CMK (cell line): ENCODE measurements at places on chromosomes 1 and 21.
A peak's percentile ranks its signal among the peaks of the same experiment; 100 is the strongest.

GRCh38 chr21:41211060-41211805 is 43.3 kb downstream of the BACE2 start:
- DNase-seq: no peak

DNA sequence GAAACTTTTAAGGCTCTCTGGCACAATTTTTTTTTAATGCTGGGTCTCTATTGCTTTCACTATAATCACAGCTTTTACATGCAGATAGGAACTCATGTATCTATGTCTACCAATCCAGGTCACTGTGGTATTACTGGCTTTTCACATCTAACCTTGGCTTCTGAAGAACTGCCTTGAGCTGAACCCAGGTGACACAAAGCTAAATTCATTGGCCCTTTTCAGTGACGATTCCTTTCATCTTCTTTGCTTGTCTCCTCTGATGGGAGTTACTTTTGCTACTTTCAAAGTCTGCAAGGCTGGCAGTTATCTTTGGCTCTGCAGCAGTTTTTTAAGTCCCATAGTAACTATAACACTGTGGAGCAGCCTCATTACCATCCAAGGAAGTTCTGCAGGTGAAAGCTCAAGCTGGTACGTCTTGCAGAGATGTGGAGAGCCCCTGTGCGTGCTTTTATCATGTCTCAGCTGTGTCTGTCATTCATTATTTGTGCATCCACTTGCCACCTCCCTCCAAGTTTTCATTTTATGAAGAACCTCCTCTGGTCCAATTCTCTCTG is 364.3 kb downstream of the VAV3 start:
- DNase-seq: no peak

DNA sequence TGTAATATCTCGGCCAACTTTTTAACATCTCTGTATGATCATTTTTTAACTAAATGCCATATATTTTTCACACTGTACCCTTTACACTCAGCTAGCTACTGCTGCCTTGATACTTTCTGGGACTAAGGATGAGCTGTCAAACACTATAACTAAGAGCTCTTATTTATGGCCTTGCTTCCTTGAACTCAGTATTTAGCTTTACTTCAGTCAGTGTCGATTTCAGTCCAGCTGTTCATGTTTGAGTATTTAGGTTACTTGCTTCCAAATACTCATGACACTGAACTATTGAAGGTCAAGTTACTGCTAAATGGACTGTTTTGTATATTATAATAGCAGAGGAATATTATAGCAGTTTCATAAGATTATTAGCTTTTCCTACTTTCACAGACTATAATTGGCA is 25.9 kb upstream of the USP25 start:
- no peak for DNase-seq

- DNase-seq: no peak
Measured at GRCh38 chr1:100869996-100870395, 24.6 kb downstream of the EXTL2 start.

GRCh38 chr1:97204468-97204867 is 482.9 kb downstream of the PTBP2 start:
- DNase-seq: no peak

GRCh38 chr21:37063433-37063832 is 9.4 kb downstream of the PIGP start:
- DNase-seq: no peak

- no peak for DNase-seq
Measured at GRCh38 chr21:43812139-43812821, 22.9 kb downstream of the RRP1 start.

GRCh38 chr1:99098589-99098988 is 93.9 kb upstream of the PLPPR5 start:
- DNase-seq: no peak

DNA sequence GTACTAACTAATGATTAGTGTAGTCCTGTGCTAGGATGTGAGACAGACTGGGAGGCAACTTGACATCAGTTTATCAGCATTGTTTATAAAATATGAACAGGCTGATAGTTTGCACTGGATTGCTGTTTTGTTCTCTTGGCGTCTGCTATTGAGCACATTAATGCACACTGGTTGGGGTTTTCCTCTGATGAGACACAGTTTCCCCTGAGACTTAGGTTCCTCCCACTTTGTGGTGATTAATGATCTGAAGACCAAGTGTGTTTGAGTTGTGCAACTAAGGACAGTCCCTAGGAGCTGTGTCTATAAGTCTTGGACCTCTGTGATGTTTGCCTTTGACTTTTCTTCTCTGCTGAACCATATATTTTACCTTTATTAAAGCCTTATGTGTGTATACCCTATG is 1015.4 kb downstream of the AMY1C start:
- DNase-seq: no peak

- no peak for DNase-seq
Measured at GRCh38 chr1:203666609-203667008, 40.0 kb downstream of the ATP2B4 start.

DNA sequence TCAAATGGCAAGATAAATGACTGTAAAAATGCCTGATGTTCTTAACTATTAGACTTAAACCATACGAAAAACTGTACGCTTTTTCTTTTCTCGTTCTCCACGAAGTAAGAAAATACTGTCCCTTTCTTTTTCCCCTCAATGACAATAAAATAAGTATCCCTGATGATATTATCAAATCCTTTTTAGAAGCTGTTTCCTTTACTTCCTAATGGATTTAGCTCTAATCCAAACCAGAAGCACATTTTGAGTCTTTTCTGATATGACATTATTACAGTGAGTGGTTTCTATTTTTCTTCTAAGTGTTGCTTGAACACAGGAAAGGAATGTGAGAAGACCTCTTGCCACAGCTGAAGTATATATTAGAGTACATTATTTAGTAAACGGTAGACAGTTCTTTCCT is 32.4 kb downstream of the DNM3 start:
- no peak for DNase-seq

- no peak for DNase-seq
Measured at GRCh38 chr1:33098371-33098770, 17.4 kb downstream of the AZIN2 start.

- DNase-seq: peak; percentile 63
Measured at GRCh38 chr1:205229916-205230700, 2.4 kb downstream of the TMCC2 start.

GRCh38 chr1:30908316-30908695 is 252 bp downstream of the SDC3 start:
- no peak for DNase-seq

- no peak for DNase-seq
Measured at GRCh38 chr1:200022239-200022804, 5.2 kb upstream of the NR5A2 start.

- no peak for DNase-seq
Measured at GRCh38 chr1:10155087-10155712, 55.2 kb upstream of the KIF1B start.

GRCh38 chr21:14737922-14738321 is 191.8 kb upstream of the SAMSN1 start:
- DNase-seq: peak; percentile 75

DNA sequence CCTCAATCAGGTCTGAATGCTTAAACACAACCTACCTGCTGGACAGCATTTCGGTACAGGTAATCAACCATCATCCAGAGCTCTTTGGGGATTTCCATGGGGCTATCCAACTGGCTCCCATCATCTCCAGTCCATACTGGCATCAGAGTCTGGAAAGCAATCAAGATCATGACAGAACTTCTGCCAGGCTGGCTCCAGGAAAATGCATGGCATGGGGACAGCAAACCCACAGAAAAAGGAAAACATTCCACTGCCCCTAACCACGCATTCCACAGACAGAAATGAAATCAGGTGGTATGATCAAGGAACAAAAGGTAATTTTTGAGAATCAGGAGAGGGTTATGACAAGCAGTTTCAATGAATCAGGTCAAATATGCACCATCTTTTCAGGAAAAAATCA is 9.1 kb upstream of the MTF1 start:
- DNase-seq: no peak

GRCh38 chr1:228058949-228059633 is 23.4 kb upstream of the ARF1 start:
- no peak for DNase-seq

- DNase-seq: no peak
Measured at GRCh38 chr1:245480393-245481120, 325.8 kb downstream of the KIF26B start.

DNA sequence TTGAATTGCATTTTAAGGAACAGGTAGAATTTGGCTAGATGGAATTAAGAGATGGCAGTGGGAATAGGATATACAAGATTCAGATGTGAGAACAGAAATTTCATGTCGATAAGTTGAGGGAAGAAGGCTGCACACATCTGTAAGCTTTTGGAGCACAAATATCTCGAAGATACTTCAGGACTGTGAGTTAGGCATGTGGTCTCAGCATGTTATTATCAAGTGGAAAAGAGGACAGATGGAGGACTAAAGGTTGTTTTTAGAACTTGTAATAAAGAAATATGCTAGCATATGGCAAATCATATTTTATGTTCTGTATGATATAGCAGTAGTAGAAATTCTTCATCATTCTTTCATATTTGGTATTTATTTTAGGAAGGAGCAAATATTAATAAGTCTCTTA is 61.5 kb downstream of the KIF1B start:
- DNase-seq: no peak

- no peak for DNase-seq
Measured at GRCh38 chr1:19220080-19220846, 10.2 kb upstream of the UBR4 start.

DNA sequence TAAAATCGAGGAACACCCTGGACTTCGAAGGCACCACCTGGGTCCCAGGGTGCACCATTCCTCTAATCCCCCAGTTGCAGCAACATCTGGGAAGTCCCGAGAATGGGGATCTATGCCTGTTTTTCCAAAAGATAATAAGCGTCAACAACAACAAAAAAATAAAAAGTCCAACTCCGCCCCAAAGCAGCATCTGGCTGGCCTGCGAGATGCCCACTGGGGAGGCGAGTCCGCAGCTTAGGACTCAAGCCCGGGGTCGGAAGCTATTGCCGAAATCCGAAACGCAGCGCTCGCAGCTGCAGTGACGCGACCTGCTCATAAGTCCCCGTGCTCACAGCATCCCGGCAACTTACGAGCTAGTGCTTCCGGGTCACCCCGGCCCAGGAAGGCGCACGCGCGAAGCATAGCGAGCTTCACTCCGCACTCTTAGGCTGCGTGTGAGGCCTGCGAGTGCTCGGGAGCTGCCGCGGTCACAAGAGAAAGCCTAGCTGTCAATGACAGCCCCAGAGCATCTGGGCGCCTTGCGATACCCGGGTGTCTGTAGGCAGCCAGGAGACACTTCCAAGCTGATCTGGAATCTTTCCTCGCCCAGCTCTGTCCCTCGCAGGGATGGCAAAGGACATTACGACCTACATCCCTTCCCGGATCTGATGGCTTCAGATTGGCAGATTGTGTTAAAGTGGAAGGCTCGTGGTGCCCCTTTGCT is 9.9 kb upstream of the LTN1 start:
- peak; percentile 99 for DNase-seq

DNA sequence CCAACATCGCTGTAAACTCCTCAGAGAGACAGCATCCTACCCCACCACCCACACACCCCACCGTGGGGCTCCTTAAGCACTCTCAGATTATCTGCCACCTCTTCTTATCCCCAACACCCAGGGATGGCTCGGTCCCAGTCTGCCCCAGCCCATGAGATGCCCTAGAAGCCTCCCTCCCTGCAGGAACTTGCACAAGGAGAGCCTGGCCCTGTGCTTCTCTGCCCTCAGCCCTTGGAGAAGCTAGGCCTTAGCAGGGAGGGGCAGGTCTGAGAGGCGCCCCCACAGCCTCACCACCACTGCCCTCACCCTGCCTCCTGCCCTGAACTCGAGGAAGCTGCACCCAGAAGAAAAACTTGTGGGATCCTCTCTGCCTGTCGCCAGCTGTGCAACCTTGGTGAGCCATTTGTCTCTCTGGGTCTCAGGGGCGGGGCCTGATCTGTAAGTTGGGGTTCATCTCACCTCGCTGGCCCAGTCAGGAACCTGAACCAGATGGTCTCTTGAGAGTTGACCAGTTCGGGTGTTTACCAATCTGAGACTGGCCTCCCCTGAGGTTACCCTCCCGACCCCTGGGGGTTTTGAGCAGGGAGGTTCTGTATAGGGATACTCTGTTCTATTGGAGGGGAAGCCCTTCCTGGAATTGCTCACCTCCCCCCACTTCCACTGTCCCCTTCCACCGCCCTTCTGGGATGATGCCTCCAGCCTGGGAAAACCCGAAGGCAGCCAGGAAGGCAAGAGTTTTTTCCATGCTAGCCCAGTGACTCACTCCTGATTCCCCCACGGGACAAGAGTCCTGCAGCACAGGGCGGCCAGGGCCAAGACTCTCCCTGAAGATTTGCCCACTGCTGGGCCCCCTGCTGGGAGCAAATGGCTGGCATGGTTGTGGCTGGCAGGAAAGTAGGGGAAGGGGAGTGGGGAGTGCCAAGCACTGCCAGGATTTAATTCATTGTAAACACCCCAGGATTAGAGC is at the start of gene S100A3:
TSS of gene S100A3 (minus strand) at position 537 of the 967 bp plus-strand sequence. CDS start 773 bp downstream, outside the sequence.
- no peak for DNase-seq

DNA sequence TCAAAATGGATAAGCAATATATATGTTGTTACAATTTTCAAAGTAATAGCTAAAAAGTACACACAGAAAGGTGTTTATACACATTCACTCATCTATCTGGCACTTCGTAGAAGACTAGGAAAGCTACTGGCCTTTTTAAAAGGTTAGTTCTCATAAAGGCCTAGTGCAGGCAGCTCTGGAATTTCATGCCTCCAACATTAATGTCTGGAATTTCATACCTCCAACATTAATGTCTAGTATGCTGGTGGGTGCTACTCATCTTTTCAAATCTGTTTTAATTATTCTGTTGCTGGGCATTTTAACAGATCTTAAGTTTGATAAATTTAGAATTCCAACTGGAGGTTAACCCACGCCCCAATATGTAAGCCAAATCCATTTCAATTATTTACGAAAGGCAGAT is 124.2 kb downstream of the AKT3 start:
- no peak for DNase-seq

DNA sequence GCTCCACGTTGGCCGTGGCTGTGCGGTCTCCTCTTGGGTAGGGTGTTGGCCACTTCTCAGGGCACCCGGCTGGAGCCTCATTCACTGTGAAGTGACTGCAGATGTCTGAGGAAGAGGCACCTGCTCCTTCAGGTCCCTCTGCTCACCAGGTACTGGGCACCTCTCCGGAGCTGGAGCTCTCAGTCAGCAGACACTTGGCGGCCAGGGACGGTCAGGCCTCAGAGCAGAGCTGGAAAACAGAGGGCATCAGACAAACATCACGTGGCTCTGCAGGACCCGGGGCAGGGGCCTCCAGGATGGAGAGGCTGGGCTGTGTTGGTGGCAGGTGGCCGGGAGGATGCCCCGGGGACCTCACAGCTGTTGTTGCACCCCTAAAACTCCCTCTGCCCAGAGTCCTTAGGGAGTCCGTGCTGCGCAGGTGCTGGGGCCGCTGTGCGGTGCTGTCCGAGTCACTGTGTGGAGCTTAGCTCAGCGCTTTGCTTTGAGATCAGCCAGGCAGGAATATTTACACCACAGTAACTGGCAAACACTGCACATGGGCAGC is 59.7 kb downstream of the SLX9 start:
- DNase-seq: no peak

GRCh38 chr1:168234846-168235547 is 9.2 kb downstream of the SFT2D2 start:
- DNase-seq: peak; percentile 43

- no peak for DNase-seq
Measured at GRCh38 chr21:39176271-39176709, 7.0 kb downstream of the PSMG1 start.

- DNase-seq: no peak
Measured at GRCh38 chr1:27564710-27565649, 39.0 kb downstream of the AHDC1 start.

GRCh38 chr1:202624781-202625108 is 85.5 kb downstream of the SYT2 start:
- DNase-seq: no peak
